Fibroblast of mammary gland (primary cell): ENCODE measurements at places on chromosomes 1 and 21.
A peak's percentile ranks its signal among the peaks of the same experiment; 100 is the strongest.

DNA sequence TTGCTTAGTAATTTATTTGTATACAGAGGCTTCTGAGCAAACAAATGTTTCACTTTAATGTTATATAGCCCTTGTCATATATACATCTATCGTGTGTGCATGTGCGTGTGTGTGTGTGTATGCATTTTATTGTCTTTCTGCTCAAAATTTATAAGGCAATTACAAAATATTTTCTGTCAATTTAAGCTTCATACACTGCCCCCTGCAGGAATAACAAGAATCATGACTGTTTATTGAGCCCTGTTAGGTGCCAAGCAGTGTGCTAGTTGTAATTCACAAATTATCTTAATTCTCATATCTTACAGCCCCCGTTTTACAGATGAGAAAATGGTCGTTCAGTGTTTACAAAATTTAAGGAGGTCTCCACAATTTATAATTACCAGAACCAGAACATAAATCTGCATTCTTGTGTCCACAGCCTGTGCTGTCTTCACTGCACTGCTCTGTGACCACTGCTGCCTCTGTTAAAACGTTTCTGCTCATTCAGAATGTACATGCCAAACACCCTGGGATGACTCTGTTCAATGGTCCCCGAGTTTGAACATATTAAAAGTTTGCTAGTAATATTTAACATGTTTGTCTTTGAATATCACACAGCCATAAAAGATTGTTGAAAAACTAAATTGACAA is 181.3 kb downstream of the ATP6V1G3 start:
- peak; percentile 57 for DNase-seq

DNA sequence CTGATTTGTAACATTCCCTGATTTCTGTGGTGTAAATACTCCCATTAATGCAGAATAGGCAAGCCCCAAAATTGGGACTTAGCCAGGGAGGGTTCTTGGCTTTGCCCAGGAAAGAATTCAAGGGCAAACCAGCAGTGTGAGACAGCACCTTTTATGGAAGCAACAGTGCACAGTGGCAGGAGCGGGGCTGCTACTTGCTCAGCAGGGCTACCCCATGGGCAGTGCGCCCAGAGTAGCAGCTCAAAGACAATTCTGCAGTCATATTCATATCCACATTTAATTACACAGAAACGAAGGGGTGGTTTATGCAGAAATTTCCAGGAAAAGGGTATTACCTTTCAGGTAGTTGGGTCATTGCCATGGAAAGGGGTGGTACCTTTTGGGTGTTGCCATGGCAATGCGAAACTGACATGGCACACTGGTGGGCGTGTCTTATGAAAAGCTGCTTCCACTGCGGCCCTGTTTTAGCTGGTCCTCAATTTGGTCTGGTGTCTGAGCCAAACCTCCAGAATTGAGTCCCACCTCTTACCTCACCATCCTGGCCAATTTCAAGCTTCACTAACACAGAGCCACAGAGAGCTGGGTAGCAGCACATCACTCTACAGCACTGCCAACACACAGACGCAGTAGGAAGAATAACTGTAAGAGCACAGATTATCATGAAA is 35.9 kb downstream of the FHAD1 start:
- DNase-seq, result no peak

- DNase-seq, result no peak
These were observed 46.1 kb downstream of the USP48 start for GRCh38 chr1:21736876-21737275.

DNA sequence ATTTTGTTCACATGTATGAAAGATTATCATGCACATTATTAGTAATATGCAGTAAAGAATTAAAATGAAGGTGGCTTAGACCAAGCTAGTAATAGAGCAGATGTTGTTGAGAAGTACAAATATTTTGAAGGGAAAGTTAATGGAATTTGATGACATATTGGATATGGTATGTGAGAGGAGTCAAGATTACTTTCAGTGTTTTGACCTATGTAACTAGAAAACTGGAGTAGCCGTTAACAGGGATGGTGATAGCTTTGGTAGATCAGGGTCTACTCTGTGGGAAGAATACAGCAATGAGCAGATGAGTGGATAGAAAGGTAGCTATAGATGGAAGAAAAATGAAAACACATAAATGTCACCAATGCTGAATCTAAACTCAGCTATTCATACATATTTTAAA is 163.2 kb upstream of the LRRC7 start:
- DNase-seq, result no peak

DNA sequence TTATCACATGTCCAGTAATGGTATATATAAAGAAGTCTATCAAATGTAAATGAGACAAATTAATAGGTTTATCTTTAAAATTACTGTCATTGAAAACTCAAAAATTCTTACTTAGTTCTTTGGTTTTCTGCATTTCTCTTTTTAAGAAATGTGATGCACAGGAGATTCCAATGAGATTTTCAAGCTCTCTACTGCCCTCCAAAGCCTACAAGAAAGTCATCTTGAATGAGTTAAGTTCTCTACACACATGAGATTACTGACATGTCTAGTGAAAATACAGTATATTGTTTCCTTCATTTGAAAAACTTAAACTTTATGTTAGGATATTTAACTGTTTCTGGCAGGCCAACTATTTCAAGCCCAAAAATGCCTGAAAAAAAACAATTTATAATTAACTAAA is 68.8 kb downstream of the ITGB3BP start:
- DNase-seq, result peak; percentile 41
